ENCODE measurements at places on chromosomes 3 and 15.

- DNase-seq: no peak
Observed at GRCh38 chr15:81221449-81221848, 24.8 kb downstream of the IL16 start.

DNA sequence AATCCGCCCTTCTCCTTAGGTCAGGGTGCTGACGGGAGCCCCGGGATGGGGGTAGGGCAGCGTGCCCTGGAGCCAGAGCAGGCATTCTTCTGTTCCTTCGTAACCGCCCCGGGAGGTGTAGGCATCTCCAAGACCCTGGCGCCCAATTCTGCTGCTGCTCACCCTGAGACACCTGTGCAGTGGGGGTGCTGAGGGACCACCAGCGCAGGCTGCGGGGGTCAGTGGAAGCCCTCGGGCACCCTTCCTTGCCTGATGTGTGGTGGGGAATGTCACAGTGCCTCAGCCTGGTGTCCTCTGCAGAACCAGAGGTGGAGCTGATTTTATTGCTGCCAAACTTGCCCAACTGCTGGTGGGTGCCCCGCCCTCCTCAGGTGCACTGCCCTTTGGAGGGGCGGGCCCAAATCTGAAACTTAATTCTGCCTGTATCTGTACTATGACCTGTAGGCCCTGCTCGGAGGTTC is 7.3 kb downstream of the CSK start:
- no peak for DNase-seq

- no peak for DNase-seq
Observed at GRCh38 chr3:105594219-105594618, 227.5 kb downstream of the ALCAM start.

DNA sequence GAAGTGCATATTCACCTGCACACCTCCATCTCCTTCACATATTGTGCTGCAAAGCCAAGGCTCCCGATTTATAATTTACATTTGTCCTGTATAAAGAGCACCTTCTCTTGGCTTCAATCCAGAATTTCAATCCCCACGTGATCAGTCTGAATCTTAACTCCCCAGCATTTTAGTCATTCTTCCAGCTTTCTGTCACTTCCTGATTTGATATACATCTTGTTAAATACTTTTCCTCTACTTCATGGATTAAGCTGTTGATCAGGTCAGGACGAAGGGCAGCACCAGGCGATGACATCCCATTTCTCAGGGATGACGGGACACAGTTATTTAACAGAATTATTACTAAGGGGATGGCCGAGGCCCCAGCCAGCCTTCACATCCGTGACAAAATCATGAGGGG is 212.5 kb downstream of the EPHB1 start:
- DNase-seq: no peak

Measured in stimulated activated CD4-positive, alpha-beta T cell treated with anti-CD3 and anti-CD28 coated beads, Interleukin-2, amount 100 ng/mL, for 24 hours (primary cell).